ENCODE measurements at places on chromosomes 13 and 19. TPM values are rescaled to one million over a fixed set of nuclear protein-coding genes. Genes with fewer than 3 reads are reported as not detected.
A peak's percentile ranks its signal among the peaks of the same experiment; 100 is the strongest.

SPACA6 gene
- total RNA-seq, result 10.8 TPM

ZIC5 gene
- total RNA-seq, result not detected

CD33 gene
- not detected for total RNA-seq

NKPD1 gene
- under 0.01 TPM for total RNA-seq

GRCh38 chr19:1250437-1251260 lies 2.3 kb downstream of the MIDN start:
- DNase-seq, result peak; percentile 82

DNA sequence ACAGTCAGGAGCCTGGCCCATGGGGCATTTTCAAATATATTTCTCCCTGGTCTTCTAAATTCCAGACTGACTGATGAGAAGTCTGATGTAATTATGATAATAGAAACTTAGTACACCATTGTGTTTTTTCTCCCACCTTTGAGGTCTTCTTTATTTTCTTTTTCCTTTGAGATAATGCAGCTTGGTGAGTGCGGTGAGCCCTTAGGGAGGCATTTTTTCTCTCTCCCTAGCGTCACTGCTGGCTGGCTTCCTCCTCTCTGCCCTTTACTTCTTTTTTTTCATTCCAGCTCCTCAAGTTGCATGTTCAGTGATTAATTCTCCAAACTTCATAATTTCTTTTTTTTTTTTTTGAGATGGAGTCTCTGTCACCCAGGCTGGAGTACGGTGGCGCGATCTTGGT lies 12.8 kb upstream of the CDC42EP5 start:
- DNase-seq, result no peak

DNA sequence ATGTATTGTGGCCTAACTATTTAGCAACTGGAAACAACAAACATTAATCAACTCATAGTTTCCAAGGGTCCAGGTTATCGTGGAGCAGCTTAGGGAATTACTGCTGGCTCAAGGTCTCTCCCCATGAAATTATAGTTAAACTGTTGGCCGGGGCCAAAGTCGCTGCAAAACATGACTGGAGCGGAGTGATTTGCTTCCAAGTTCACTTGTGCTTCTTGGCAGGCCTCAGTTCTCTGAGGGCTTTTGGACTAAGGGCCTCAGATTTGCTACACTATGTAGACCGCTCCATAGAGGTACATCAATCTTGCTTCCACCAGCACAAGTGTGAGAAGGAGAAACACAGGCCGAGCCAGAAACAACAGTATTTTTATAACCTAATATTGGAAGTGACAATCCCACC lies 9.4 kb upstream of the KBTBD7 start:
- DNase-seq, result no peak

All from fibroblast of villous mesenchyme (primary cell).